IMR-90 (cell line): ENCODE measurements at places on chromosomes 6 and 20.

DNA sequence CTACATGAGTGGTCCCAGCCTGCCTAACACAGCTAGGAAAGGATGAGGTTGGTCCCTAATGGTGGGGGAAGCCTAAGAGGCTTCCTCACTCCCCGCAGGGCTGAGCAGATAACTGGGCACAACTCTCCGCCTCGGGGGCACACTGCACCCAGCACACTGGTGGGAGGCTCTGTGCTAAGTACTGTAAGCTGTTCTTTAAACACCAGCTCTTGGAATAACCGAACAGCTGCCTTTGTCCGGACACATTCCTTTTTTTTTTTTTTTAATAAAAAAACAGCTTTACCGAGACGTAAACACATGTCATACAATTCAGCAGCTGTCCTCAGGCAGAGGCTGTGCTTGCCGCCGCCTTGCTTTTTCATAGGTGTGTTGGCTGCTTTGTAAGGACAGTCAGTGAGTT lies 6.9 kb downstream of the PSMG4 start:
- peak; percentile 16 for DNase-seq

GRCh38 chr6:158999154-158999665 lies 792 bp downstream of the RSPH3 start:
- peak; percentile 8 for DNase-seq

DNA sequence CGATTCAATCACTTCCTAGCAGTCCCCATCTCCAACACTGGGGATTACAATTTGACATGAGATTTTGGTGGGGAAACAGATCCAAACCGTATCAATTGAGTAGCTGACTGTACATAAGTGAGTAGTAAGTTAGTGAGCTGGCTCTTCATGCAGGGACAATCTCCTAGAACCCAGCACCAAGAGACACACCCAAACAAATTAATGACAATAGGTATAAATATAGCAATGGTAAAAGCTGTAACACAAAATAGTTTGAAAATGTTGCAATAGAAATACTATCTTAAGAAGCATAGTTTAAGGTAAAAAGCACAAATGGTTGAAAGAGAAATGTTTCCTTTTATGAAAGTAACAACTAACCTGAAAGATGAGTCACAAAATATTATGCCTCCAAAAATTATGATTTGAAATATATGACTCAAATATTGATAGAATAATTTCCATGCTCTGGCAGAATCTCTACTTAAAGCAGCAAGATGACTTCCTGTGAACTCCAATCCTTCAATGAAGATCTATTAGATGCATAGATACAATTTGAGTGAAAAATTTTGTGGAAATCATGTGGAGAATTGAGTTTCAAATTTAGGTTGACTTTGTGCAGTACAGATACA lies 5.4 kb upstream of the SIRPB1 start:
- peak; percentile 0 for DNase-seq

DNA sequence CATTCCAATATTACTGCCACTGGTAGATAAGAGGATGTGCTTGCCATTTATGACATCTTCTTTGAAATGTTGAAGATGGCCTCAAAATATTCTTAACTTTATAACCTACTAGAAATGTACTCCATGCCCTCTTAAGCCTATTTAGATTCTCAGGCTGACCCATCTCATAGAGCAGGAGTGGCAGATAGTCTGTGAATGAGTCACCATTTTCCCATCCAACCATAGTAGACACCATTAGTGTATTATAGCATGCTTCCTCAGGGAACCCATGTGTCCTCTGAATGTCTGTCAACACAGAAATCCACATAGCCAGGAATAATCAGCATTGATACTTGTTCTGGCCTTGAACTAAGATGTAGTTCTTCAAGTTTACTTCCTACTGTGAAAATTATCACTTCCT lies 150.2 kb downstream of the IMPG1 start:
- DNase-seq = peak; percentile 39
